ENCODE measurements at places on chromosomes 7 and 10. TPM values are rescaled to one million over a fixed set of nuclear protein-coding genes. Genes with fewer than 3 reads are reported as not detected.

The ACTR3C gene
- total RNA-seq = 18.6 TPM

The SLC25A40 gene
- total RNA-seq = 29.2 TPM

The ELMO1 gene
- total RNA-seq = 60.1 TPM

The CYP3A7 gene
- total RNA-seq = 0.21 TPM

The MLXIPL gene
- 10.7 TPM for total RNA-seq

The IFIT1B gene
- total RNA-seq = not detected

The CCDC172 gene
- not detected for total RNA-seq

The HMX3 gene
- not detected for total RNA-seq

The TWNK gene
- 5.8 TPM for total RNA-seq

The SLC16A12 gene
- 1.0 TPM for total RNA-seq

The PNLIP gene
- not detected for total RNA-seq

The BLNK gene
- total RNA-seq = 11.2 TPM

The DOCK1 gene
- 44.8 TPM for total RNA-seq

The TET1 gene
- 1.8 TPM for total RNA-seq

The CDK6 gene
- total RNA-seq = 21.7 TPM

The PNPLA8 gene
- 27.8 TPM for total RNA-seq

The MRC1 gene
- 529 TPM for total RNA-seq

The TBXAS1 gene
- 92.6 TPM for total RNA-seq

The HMX2 gene
- not detected for total RNA-seq

The ANKRD30A gene
- total RNA-seq = not detected

The TFEC gene
- 41.9 TPM for total RNA-seq

The ALOX5 gene
- 222 TPM for total RNA-seq

The SPAG6 gene
- 10.4 TPM for total RNA-seq

The CYP2C9 gene
- total RNA-seq = 0.38 TPM

Measured in lower lobe of right lung (tissue), 2 donors.